ENCODE measurements at places on chromosomes 13 and 19.

- no peak for DNase-seq
Observed at GRCh38 chr13:79496188-79496587, 15.2 kb downstream of the NDFIP2 start.

- no peak for DNase-seq
Observed at GRCh38 chr13:43874504-43875092, 4.9 kb downstream of the CCDC122 start.

DNA sequence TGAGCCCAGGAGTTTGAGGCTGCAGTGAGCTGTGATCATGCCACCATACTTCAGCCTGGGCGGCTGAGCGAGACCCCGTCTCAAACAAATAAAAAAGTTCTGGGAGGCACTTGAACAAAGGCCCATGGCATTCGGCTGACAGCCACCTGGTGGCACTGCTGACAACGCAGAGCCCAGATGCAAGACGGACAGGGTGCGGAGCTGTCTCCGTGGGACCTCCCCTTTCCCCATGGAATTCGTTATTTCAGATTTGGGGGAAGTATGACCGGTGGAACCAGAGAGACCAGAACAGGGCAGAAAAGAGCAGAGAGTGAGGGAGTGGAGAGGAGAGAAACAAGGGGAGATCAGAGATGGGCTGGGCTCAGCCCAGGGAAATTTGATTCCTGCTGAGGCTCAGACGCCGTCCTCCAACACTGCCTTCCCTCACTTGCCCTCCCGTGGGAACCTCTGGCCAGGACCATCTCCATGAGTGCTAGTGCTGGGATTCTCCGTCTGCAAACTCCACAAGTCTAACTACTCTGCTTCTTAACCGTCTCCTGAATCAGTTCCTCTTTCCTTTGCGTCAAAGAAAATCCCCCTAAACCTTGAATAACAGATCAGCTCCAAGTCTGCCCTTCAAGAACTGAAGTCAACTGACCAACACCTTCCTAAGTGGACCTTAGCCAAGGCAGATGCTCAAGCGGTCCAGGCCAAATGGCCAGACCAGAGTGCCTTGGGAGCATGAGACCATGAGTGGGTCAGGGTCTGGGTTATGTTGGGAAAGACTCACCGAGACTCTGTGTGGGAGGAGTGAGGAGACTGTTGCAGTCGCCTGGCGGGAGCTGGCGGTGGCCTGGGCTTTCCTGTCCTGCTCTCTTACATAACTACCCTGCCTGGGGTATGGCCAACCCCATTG is 11.9 kb upstream of the ATF5 start:
- no peak for DNase-seq

- no peak for DNase-seq
Observed at GRCh38 chr19:47142779-47143178, 12.1 kb downstream of the SAE1 start.

DNA sequence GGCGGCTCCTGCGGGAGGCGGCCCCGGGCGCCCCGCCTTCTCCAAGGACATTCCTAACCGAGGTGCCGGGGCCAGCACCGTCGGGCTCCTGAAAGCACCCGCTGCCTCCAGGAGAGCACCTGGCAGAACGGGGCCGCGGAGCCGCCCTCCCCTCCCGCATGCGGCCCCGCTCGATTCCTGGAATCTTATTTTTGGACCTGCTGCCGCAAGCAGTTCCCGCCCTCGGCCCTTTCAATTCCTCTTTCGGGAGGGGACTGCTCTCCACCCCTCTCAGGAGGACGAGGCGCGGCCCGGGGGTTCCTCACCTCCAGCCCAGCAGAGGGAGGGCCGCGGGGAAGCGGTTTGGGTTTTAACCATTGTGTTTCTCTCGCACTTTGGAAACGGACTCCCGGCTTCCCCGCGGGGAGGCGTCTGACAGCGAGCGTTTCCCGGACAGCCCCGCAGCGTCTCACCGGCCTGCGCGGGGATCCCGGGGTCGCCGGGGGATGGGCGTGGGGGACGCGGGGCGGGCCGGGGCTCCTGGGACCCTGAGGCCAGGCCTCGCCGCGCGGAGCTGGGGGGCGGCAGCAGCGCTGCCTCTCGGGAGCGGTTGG is 849 bp downstream of the GAS6 start:
- no peak for DNase-seq
